ENCODE measurements at places on chromosomes 7 and 10.

- DNase-seq, result no peak
Measured at GRCh38 chr10:10676972-10677371, 340.7 kb upstream of the CELF2 start.

GRCh38 chr7:55307123-55307916, 57.8 kb upstream of the LANCL2 start:
- no peak for DNase-seq

- DNase-seq, result no peak
Measured at GRCh38 chr10:62772186-62772974, 32.1 kb upstream of the ADO start.

DNA sequence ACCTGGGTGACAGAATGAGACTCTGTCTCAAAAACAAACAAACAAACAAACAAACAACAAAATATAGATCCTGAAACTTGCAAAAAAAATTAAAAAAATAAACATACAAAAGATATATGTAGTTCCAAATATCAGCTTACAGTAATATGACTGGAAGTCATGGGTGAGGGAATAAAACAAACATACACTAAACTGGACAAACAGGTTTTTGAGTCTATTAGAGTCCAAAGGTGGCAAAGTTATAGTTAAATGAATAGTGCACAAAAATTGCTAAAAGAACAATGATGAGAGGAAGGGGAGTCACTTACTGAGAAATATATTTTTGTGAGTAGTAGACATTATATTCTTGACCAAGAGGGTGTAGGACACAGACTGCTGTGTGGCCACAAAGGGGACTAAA, 16.7 kb upstream of the RSBN1L start:
- DNase-seq, result no peak

DNA sequence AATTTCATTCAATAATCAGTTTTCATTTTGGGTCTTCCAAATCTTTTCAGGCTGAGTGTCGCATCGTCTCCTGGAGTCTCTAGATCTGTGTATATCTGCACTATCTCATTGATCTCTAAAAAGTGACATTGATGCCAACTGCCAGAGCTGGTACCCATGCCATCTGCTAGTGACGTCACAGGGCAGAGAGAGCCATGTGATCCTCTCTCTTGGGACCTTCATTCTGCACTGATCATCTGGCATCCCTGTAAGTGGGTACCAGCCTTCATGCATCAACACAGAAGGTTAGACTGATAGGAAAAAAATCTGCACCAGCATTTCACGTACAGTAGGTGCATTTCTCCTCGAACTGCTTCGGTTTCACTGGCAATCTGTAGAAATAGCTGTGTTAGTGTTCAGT, at the start of gene NEUROD6:
TSS of gene NEUROD6 (minus strand) at position 124 of the 400 bp plus-strand sequence. CDS start 1,458 bp downstream, outside the sequence.
- DNase-seq, result no peak

DNA sequence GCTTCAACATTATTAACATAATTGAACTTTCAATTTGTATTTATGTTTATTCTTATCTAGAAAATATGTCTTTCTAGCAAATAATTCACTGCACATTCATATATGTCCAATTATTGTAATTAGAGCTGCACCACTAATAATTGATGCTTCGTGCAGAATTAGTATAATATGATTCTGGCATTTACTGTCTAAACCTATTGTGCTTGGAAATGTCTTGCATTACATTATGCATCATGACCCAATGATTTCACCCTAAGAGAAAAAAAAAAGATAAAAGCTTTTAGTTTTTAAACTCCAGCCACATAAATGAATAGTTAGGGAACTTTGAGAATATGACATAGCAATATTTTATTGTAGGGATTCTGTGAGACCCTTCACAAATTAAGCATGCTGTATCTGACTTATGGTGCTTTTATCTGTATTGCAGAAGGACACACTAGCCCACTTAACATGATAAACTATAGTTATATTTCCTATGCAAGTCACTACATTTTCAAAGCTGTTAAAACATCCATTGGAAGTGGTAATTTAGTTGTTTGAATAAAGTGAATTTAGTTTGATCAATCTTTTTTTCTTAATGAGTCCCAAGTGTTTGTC, 1609.1 kb downstream of the REEP3 start:
- no peak for DNase-seq

GRCh38 chr10:11091517-11092102, 73.9 kb downstream of the CELF2 start:
- DNase-seq, result no peak

DNA sequence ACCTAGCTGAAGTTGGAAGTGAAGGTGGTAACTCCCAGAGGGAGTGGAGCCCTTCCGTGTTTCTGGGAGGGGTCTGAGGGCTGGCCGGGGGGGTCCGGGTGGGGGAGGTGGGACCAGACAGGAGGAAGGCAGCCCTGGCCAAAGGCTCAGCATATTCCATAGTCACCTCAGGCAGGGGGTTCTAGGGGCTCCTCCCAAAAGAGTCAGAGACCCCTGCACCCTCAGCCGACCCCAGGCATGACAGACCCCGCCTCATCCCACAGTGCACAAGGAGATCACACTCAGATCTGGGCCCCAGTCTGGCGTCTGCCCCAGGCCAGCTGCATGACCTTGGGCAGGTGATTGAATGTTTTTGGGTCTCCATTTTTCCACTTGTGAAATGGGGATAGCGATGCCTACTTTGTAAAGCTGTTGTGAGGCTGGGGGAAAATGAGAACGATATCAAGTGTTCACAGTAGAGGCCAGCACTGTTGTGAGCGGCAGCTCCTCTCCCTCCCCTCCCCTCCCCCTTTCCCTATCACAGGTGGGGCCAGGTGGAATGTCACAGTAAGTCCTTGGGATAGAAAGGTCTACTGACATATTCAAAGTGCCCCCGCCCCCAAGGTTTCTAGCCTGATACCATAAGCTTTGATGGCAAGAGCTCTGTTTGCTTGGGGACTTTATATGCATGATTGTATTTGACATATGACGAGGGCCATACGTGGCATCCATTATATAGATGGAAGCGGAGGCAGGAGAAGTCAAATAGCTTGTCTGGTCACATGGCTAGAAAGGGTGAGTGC, 33.3 kb downstream of the DNAJB12 start:
- no peak for DNase-seq

DNA sequence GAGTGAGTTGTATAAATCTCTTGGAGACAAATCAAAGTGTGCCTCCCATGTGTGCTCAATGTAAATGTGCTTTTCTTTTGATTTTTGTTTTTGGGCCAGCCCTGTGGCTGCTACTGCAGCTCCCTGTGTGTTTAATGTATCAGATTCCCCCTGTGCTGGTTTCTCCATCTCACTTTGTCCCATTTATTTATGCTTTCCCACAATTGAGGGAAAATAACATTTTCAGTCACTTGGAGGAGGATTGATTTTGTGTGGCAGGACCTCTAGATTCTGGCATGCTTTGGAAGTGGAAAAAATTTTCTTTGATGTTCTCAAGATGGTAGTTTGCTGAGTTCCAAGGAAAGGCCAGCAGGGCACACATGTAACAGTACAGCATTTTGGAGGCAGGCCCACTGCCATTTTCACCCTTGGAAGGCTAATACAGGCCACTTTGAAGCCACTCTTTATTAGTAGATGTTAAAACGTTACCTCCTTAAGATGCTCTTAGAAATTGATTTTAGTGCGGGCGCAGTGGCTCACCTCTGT, 323.6 kb downstream of the BICC1 start:
- no peak for DNase-seq

GRCh38 chr10:55013318-55013717, 212.3 kb upstream of the PCDH15 start:
- no peak for DNase-seq

GRCh38 chr7:19749658-19750057, 23.8 kb downstream of the TMEM196 start:
- DNase-seq, result no peak

GRCh38 chr7:39924122-39924521, 25.9 kb upstream of the CDK13 start:
- no peak for DNase-seq

- DNase-seq, result no peak
Measured at GRCh38 chr7:11343818-11344413, 370.2 kb downstream of the PHF14 start.

DNA sequence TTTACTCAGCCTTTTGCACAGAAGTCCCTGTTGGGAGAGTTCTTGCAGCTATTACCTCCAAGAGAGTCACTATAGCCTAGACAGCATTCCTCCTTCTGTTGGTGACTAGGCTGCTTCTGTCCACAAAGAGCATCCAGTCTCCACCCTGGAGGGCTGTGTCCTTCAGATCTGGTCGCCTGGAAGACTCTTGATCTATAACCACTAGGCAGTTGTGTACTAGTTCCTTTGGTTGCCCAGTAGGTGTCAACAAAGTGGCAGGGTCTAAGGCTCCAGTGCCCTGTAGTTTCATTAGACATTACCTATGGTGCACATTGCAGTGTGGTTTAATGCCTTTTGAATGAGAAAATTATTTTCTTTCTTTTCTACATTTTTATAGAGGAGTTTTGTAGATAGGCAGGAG, 11.3 kb upstream of the AKR1C2 start:
- no peak for DNase-seq

- no peak for DNase-seq
Measured at GRCh38 chr10:70597856-70598815, 4.4 kb downstream of the PRF1 start.

- no peak for DNase-seq
Measured at GRCh38 chr7:57414852-57415251, 35.1 kb upstream of the ZNF716 start.

GRCh38 chr7:151982806-151983205, 26.6 kb downstream of the GALNTL5 start:
- DNase-seq, result no peak

- no peak for DNase-seq
Measured at GRCh38 chr10:72107325-72108003, 19.1 kb upstream of the SPOCK2 start.

DNA sequence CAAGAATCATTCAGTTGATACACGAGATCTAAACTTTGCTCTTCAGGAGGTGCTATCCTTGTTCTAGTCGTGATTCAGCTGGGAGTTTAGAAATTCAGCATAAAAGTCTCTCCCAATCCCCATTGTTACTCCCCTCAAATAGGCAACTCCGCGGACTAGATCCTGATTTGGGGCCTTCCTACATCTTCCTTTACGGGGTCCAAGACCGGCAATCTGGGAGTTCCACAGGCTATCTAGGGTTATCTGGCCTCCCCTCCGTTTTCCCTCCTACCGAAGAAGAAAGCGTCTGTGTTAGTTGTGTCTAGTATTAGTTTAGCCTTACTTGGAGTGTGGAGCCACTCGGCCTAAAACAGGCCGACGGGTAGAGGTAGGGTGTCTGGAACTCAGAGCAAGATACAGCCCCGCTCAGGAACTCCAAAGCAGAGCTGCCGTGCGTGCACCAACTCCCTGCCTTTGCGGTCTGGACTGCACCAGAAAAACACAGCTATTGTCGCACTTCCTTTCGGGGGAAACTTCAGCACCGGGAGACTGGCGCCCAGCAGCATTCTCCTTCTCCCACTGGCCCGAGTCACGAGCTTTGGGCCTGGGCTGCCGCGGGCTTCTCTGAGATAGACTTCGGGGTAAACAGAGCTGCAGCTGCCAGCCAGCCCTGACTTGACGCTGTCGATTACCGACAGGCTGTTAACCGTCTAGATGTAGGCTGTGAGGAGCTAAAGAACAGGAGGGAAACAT, 1.5 kb upstream of the DLX5 start:
- DNase-seq, result no peak

- DNase-seq, result no peak
Measured at GRCh38 chr7:66016131-66016461, 34.1 kb upstream of the GUSB start.

GRCh38 chr10:87505366-87506111, 846 bp downstream of the MINPP1 start:
- peak; percentile 12 for DNase-seq

GRCh38 chr10:14635043-14635710, 139.5 kb downstream of the FAM107B start:
- DNase-seq, result no peak

DNA sequence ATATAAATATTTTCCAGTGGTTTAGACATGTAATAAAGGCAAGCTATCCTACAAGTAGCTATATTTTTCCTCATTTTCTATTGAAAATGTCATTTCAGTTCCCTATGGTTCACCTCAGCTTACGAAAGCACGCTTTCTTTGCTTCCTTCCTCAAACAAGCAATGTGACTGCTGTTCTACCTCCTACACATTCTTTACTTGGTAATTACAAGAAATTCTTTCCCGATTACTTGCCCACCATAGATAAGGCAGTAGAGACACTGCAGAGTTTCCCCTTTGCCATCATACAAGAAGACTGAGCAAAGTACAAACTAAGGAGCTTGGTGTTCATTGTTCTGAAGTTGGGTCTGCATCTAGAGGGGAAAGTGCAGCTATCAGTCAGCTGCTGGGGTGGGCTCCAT, 249.4 kb downstream of the CRPPA start:
- no peak for DNase-seq

GRCh38 chr7:27925573-27926201, 185.7 kb downstream of the TAX1BP1 start:
- no peak for DNase-seq

GRCh38 chr7:66880053-66880452, 41.0 kb upstream of the TMEM248 start:
- no peak for DNase-seq

GRCh38 chr7:55063061-55063460, 44.2 kb downstream of the EGFR start:
- DNase-seq, result no peak

DNA sequence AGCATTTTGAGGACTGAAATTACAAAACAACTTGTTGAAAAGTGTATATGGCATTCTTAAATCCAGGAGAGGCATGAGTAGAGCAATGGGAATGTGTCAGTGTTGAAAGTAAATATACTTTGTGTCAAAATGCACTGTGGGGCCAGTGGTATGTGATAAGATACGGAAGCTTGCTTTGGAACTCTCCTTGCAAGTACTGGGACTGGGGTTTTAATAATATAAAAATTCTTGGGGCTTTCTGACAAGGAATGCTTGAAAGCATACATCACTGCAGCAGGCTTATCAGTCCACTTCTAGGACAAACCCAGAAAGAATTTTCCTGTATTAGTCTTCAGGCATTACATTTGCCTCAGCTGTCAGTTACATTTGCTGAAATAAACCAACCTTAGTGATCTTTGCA, 472.8 kb upstream of the FZD8 start:
- DNase-seq, result no peak

DNA sequence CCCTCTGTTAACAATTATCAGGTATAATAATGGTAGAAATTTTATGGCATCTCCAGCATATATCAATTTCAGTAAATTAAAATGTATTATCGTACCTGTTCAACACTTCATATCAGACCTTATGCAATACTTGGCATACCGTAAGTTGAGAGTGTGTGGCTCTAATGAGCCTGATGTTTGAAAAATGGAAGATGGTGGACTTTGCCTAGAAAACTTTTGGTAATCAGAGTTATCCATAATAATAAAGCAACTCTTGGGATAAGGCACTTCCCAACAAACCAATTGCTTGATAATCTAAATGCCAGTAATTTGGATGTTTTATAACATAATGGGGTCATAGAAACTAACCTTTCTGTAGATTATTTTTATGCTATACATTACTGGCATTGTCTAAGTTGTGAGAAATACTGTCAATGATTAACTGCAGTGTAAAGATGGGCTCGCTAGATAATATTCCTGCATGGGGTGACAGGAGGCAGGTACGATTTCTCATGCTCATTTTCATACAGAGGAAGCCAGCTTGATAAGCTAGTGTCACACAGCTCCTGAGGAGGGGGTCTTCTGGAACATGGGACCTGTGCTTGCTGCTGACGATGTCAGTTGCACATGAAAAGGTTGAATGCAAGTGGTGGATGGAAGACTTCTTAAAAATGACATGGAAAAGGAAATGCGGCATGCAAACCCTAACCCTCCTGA, 27.8 kb upstream of the DMBT1 start:
- no peak for DNase-seq

All from stimulated activated CD4-positive, alpha-beta T cell treated with anti-CD3 and anti-CD28 coated beads, Interleukin-2, amount 100 ng/mL, for 4 hours (primary cell).